Pulmonary artery endothelial cell (primary cell): ENCODE measurements at places on chromosomes 2 and 18.

GRCh38 chr18:76467371-76468190, 27.5 kb downstream of the ZNF516 start:
- DNase-seq, result no peak

GRCh38 chr18:36247036-36247435, 50.5 kb upstream of the FHOD3 start:
- no peak for DNase-seq

DNA sequence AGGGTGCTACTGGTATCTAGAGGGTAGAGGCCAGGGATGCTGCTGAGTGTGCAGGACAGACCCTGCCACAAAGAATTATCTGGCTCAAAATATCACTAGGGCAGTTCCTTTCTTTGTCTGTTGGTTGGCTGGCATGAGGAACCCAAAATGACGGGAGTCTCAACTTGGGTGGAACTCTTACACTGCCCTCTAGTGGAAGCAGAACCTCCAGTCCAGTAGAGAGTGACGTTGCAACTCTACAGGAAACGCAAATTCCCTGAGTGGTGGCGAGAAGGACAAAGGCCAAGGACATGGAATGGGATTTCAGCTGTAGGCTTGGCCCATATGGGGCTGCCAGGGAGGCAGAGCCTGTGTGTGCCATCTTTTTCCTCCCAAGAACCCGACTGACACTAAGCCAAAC, 47.1 kb downstream of the COPS8 start:
- DNase-seq, result no peak

GRCh38 chr2:43217228-43218154, 8.9 kb downstream of the ZFP36L2 start:
- no peak for DNase-seq

- no peak for DNase-seq
Measured at GRCh38 chr2:85706599-85707296, 12.6 kb downstream of the GNLY start.

GRCh38 chr2:15251753-15252152, 309.4 kb downstream of the NBAS start:
- no peak for DNase-seq
